ENCODE measurements at places on chromosomes 16 and 17.
A peak's percentile ranks its signal among the peaks of the same experiment; 100 is the strongest.

- no peak for DNase-seq
These were observed 27.3 kb upstream of the ITGA2B start for GRCh38 chr17:44416558-44417289.

- no peak for DNase-seq
These were observed 104.6 kb downstream of the SPAG9 start for GRCh38 chr17:51016099-51016498.

- no peak for DNase-seq
These were observed 58.3 kb upstream of the AKTIP start for GRCh38 chr16:53561101-53561888.

- peak; percentile 18 for DNase-seq
These were observed 155.6 kb upstream of the PLCG2 start for GRCh38 chr16:81623365-81624102.

- no peak for DNase-seq
These were observed 37.4 kb upstream of the CDH13 start for GRCh38 chr16:82589407-82589806.

DNA sequence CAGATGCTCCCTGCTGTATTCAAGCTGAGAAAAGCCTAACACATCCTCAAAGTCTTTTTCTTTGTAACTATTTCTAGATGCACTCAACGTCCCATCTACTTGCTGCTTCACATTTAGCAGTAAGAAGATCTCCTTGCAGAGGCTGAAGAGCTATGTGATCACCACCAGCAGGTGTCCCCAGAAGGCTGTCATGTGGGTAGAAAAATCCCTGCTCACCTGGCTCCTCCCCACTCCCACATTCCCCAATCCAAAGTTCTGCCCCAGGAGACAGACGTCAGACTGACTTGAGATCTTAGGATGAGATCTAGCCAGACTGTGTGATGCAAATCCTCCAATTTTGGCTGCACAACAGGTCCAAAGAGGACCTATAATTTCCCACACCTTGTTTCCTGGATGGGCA is 1.1 kb downstream of the CCL13 start:
- DNase-seq, result no peak

GRCh38 chr16:56300891-56301850 is 109.9 kb downstream of the GNAO1 start:
- peak; percentile 51 for DNase-seq

DNA sequence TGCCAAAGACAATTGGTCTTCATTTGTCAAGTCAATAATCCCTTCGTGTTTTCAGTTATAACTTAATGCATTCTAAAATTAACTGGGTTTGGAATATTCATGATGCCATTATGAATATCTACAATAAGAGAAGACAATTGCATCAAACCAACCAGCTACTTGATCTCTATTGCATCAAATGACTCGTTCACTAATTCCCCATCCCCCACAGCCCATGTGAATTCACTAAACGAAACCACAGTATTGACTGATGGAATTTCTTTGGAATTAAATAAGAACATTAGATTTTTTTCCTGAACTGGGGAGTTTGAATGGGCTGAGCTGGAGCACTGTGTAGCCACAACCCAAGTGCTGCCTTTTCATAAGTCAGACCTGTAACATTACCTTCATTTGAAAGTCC is 65.3 kb downstream of the HS3ST3B1 start:
- DNase-seq, result no peak

GRCh38 chr16:9775998-9776397 is 406.2 kb downstream of the GRIN2A start:
- DNase-seq, result no peak

- DNase-seq, result no peak
These were observed at the start of gene GCGR for GRCh38 chr17:81803728-81804558. Gene GCGR, plus strand, starts transcription at chr17:81804150. Its CDS starts 4,869 bp downstream, at chr17:81809019.

DNA sequence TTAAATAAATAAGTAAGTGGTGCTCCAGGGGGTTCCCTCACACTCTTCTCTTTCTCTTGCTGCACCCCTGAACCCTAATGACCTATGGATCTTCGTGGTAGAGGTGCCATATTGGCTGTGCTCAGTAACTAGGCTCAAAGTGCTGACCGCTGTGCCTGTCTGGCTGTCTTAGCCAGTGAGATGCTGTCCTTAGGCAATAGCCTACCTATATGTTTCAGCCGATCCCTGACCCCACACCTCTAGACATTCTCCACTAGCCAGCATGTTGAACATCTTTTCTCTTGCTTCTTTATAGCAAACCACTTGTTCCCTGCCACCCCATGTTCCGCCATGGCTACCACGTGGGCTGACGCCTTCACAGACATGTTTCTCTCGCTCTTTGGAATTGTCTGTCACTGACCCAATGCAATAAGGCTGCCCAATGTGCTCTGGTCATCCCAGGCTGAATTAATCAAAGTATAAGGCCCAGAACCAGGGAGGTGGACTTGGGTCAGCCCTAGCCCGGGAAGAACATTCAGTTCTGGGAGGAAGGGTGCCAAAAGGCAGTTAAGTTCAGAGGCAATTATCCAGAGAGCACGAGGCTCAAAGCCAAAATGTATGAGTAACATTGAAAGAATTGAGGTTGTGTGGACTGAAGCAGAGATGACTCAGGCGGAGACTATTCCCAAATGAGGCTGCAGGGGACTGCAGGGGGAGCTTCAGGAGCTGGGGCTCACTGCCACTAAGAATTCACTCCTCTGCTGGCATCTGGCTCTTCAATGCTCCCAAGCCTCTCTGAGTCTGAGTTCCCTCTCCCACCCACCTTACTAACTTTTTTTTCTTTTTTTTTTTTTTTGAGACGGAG is 28.7 kb upstream of the TNRC6A start:
- peak; percentile 60 for DNase-seq

GRCh38 chr17:68602289-68602688 is 1.1 kb upstream of the FAM20A start:
- no peak for DNase-seq

- no peak for DNase-seq
These were observed 587.7 kb downstream of the MAF start for GRCh38 chr16:79012671-79013434.

DNA sequence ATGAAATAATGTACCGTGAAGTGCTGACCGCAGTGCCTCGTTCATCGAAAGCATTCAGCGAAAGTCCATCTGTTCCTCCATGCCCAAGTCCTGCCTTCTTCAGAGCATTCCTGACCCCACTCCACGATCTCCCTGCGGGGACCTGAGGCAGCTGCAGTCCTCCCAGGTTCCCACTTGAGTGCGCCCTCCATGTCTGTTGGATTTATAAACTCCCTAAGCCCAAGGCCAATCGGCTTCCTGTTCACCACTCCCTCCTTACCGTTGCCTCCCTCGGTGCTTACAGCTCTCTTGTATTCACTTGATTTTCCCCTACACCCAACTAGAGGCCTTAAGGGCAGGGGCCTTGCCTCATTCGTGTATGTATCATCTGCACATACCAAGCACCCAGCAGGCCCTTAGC is 2.8 kb downstream of the RAD51D start:
- DNase-seq, result no peak

DNA sequence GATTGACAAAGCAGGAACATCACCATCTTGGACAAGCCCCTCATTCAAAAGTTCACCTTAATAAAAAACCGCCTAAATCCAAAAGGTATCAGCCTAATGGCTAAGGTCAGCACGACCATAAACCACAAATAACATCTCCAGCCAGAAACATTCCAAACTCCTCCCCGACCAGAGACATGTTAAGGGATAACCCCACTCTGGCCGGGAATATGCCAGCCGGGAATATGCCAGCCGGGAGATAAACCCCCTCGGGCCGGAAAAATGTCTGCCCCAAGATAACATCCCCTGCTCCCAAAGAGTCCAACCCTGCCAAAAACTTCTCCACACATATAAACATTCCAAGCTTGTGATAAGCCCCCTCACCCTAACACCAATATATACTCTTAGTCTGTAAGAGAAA is 1.4 kb downstream of the DHX33 start:
- DNase-seq, result no peak

- peak; percentile 28 for DNase-seq
These were observed 38.8 kb upstream of the PVALEF start for GRCh38 chr17:81126281-81127132.

All from hippocampal formation (tissue), 2 donors.